ENCODE measurements at places on chromosomes 3 and 15.

DNA sequence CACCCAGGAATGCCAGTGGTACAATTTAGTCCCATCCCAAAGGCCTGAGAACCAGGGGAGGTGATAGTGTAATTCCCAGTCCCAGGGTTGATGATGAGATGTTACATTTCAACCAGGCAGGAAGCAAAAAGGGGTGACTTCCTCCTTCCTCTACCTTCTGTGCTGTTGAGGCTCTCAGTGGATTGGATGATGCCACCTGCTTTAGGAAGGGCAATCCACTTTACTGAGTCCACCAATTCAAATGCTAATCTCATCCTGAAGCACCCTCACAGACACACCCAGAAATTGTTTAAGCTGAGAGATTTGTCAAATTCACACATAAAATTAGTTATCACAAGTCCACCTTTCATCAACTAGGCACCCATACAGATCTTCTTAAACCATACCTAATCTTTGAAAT is 418.5 kb upstream of the GOLIM4 start:
- DNase-seq = no peak

GRCh38 chr3:187802928-187803259 is 57.6 kb upstream of the BCL6 start:
- DNase-seq = no peak

DNA sequence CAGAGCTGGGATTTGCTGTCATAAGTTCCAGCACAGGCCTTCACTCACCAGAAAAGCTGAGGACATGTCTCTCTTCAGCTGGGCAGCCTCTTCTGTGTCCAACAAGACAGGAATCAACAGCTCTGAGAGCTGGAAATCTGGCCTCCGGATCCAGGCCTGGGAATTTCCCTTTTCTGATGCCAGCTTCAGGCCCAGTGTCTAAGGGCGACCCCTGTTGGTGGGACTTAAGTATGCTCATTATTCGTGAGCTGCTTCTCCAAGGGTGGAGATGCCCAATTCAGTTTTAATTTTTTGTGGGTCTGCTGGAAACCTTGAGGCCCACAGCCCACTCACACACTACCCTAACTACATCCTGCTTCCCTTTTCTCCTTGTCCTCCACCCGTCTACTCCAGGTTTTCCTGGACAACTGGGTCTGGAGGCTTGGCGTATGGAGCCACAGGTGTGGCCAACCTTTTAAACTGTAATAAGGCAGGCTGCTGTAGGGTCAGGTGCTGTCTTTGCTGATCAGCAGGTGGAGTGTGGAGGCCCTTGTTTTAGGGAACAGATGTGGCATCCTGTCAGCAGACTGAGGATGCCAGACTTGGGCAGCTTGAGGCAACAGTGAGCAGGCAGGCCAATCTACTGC is 2.6 kb upstream of the CEMIP start:
- peak; percentile 23 for DNase-seq

- no peak for DNase-seq
These were observed 935.0 kb downstream of the ROBO1 start for GRCh38 chr3:78832785-78833204.

DNA sequence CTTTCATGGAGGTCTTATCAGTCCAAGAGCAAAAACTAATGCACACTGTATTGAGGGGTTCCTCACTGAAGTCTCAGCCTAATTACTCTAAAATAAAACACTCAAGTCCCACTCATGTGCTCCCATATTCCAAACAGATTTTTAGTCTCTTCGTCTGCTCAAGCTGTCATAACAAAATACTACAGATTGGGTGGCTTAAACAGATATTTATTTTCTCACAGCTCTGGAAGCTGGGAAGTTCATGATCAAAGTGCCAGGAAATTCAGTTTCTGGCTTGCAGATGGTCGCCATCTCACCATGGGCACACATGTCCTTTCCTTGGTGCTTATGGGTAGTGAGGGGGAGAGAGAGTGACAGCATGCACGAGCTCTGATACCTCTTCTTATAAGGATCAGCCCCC is 147.5 kb downstream of the ANXA2 start:
- DNase-seq = no peak

- no peak for DNase-seq
These were observed 19.6 kb downstream of the NR1D2 start for GRCh38 chr3:23964537-23965235.

GRCh38 chr15:37616215-37616614 is 318.2 kb upstream of the TMCO5A start:
- no peak for DNase-seq

GRCh38 chr15:34436956-34437442 is 609 bp downstream of the GOLGA8A start:
- no peak for DNase-seq

DNA sequence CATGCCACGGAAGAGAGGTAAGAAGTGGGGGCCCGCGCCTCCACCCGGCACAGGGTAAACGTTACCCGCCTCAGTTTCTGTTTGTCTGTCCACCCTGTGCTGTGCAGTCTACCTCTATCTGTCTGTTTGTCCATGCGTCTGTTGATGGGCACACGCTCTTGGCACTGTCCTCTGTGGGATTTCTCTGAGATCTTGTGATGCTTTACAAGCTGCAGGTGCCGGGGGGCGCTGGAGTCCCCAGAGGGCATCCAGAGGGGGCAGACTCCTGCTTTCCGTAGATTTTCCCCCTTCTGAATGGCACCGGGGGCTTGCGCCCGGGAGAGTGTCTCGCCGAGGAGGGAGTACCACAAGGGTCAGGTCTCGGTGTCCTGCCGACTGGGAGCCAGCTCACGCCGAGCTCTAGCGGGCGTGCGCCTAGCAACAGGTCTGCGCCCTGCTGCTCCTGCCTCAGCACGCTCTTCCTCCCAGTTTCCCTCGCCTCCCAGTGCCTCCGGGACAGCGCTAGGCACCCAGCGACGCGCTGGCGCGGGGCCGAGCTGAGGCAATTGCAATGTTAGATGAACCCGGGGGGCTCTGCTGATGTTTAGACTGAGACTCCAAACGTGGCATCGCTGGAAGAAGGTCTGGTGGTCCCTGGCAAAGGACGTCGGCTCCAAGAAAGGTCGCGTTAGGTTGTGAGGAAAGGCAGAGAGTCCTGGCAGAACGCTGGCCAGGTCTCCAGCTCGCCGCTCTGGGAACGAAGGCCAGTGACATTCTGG is 667 bp downstream of the CEMIP start:
- no peak for DNase-seq

- no peak for DNase-seq
These were observed 21.2 kb downstream of the ADAMTS7 start for GRCh38 chr15:78790027-78790426.

GRCh38 chr3:69212411-69213160 is 90.2 kb upstream of the LMOD3 start:
- no peak for DNase-seq

GRCh38 chr15:59997070-59997701 is 6.9 kb upstream of the FOXB1 start:
- DNase-seq = no peak

DNA sequence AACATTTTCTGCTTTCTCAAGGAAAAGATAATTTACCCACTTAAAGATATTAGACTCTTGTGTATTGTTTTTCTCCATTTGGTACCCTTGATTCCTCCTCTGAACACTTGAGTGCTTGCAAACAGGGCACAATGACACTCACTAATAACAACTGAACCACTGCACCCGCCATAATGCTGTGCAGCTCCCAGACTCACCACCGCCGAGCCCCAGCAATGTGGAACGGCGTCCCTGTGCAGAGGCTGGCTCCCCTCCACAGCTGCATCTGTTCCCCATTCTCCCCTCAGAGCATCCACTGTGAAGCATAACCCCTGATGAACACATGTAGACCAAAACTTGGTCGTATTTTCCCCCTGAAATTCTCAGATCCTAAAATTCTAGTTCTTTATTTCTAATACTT is 276.2 kb upstream of the PLSCR5 start:
- DNase-seq = no peak

DNA sequence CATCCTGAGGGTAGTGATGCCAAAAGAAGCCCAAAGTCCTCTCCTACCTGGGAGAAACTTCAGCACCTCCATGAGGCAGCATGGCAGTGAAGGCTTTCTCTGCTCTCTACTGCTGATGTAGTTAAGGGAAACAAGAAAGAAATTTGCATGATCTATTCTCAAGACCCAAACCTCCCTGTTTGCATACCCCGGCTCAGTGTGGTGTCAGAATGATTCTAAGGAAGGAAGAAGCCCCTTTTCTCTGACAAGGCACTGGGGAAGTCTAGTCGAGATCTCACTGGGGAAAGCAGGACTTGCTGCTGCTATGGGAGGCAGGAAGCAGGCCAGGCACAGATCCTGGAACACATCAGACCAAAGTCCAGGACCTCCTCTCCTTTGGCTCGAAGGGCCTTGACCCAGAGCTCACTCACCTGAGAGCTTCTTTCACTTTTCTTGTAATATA is 89.4 kb upstream of the ICE2 start:
- no peak for DNase-seq

DNA sequence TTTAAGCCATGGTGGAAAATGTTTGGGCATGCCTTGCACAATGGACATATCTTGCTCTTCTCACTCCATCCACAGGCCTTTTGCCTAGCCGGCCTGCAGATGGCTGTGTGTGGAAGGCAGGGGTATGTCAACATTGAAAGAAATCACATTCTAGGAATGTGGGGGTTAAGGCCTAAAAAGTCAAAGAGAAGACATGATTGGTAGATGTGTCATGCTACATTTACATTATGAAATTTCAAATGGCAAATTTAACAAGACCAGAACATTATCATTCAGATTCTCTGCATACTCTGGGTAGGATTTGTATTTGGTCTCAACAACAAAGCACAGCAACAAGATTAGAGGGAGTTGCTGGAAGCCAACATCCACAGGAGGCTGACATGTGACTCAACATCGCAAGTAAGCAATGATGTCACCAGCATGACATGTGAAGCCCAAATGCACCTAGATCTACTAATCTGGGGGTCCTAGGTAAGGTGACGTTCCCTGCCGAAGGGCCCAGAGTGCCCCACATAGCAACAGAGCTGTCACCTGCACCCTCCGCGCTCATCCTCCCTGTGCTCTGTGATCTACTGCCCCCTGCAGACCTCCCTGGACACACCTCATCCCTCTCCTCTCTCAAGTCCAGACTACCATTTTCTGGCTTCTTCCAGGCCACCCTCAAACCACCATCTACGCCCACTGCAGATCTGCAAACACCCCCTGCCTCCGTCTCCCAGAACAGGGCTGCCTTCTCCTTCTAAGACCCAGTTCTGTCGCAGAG is 39.4 kb downstream of the CLDN18 start:
- no peak for DNase-seq

DNA sequence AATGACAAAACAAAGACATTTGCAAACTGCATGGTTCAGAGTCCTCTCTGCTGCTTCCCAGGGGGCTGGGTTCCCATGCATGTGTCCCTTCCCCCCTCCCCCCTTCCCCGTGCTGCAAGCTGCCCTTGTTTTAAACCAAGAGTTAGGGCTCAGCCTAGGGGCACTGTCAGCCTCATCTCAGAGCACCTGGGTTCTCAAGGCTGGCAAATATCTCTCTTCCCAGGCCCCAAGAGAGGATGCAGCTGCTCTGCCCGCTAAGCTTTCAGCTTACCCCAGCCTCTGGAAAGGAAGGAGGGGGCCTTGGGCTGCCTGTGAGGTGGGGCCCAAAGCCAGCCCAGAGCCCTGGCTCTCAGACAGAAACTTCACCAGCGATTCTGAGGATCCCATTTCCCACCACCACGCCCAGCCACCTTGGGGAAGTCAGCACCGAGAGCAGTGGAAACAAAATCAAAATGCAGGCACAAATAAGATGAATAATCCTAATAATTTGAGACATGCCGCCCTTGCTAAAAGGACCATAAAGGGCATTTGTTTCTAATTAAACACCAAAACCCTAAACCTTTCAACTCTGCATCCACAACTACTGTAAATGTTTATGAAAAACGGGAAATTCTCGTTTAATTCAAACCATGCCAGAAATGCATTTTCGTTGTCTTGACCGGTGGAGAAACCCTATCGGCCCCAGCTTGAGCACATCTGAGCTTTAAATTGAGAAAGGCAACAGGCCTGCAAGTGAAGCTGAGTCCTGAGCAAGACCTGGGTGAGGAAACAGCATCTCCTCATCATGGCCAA is 67.7 kb upstream of the WNT5A start:
- DNase-seq = no peak

DNA sequence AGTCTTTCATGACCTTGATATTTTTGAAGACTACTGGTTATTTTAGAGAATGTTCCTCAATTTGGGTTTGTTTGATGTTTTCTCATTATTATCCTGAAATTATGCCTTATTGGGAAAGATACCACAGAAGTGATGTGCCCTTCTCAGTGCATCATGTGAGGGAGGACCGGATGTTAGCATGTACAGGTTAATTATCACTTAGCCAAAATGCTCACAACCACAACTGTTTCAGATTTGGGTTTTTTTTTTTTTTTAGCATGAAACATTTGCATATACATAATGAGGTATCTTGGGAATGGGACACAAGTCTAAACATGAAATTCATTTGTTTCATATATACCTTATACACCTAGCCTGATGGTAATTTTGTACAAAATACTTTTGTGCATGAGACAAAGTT is 59.8 kb downstream of the PIK3R4 start:
- DNase-seq = no peak

DNA sequence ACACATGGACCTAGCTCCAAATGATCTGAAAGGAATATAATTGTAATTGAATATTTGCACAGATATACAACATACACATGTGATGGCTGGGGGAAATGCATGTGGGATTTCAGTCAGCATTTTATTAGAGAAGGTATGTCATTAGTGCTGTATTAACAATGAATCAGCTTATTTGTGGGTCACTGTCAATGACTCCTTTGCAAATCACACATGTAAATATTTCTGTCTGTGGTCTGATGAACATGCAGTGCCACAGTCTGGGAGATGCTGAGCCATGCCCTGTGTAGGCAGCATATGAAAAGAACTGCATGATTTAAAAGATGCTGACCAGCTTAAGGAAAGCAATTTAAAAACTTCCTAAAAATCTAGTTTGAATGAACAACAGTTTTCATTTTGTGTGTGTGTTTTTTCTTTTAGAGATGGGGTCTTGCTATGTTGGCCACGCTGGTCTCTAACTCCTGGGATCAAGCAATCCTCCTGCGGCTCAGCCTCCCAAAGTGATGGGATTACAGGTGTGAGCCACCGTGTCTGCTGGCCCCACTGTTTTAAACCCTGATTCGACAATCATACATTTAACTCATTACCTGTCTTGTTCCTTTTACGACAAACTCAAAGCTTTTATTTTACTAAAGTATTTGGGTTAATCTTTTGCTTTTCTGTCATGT is 803 bp upstream of the B3GNT5 start:
- DNase-seq = no peak

DNA sequence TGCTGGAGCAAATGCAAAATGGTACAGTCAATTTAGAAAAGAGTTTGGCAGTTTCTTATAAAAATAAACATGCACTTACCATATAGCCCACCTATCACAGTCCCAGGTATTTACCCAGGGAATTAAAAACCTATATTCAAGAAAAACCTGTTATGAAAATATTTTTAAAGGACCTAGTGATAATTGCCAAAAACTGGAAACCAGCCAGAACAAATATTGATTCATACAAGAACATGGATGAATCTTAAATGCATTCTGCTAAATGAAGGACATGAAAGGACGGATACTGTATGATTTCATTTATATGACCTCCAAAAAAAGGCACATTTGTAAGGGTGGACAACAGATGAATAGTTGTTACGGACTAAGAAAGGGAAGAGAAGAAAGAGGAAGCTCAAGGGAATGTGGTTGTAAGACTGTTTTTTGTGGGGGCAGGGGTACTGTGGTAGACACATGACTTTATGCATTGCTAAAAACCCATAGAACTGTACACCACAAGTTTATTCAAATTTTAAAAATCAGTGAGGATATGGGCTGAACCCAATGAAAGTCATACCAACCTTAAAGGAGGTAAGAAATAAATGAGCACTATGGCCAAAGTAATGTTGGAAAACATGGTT is 61.0 kb downstream of the ZBBX start:
- no peak for DNase-seq

Measured in amygdala (tissue), 56 donors.